ENCODE measurements at places on chromosomes 12 and 14.

DNA sequence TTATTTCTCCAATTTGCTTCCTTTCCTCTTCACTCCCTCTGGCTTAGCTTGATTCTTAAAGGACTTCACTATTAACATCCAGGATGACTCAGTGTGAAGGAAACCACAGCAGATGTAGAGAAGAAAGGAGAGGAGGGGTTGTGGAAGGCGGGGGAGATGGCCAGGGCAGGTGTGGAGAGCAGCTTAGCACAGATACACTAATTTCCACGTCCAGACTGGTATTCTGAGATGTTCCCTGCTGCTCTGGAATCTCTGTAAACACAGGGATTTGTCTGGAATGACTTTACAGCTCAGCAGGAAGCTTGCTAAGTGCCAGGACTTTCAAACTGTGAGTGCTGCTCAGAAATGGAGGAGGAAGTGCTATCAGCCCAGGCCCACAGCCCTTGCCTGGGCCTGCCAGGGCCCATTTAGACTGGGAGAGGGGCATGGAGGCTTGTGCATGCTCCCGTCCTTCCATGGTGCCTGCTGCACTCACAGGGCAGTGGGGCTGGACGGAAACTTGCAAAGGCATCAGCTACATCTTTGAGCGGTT is 202.5 kb upstream of the DDHD1 start:
- no peak for DNase-seq

- no peak for DNase-seq
These were observed 10.1 kb upstream of the SAV1 start for GRCh38 chr14:50678163-50678562.

- DNase-seq, result no peak
These were observed 8.6 kb downstream of the EVL start for GRCh38 chr14:100073576-100074430.

GRCh38 chr14:98341211-98341610 is 930.8 kb downstream of the BCL11B start:
- no peak for DNase-seq

- DNase-seq, result no peak
These were observed 439 bp downstream of the GOLGA5 start for GRCh38 chr14:92794547-92794941.

- DNase-seq, result no peak
These were observed 156.4 kb downstream of the NEDD1 start for GRCh38 chr12:97063292-97063935.

- DNase-seq, result no peak
These were observed 225.2 kb downstream of the KTN1 start for GRCh38 chr14:55805250-55805649.

- no peak for DNase-seq
These were observed 188.5 kb downstream of the ALX1 start for GRCh38 chr12:85468356-85469157.

DNA sequence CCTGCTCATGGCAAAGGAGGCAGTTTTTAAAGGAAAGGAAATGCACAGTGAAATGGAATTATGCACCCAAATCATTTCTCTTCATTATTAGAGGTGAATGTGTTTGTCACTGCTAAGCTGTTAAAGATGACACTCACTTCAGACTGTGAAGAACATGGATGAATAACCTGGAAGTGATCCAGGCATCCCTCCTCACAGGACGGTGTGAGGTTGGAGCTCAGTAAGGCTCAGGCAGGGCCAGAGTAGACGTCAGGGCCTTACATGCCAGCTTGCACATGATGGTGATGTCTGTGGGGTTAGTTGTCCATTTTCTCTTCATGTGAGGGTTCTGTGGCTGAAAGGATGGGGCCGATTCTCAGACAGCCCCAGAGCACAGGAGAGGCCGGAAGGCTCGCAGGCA is 273.1 kb downstream of the PCNX1 start:
- DNase-seq, result no peak

GRCh38 chr12:103632554-103633216 is 45.6 kb downstream of the STAB2 start:
- peak; percentile 64 for DNase-seq

DNA sequence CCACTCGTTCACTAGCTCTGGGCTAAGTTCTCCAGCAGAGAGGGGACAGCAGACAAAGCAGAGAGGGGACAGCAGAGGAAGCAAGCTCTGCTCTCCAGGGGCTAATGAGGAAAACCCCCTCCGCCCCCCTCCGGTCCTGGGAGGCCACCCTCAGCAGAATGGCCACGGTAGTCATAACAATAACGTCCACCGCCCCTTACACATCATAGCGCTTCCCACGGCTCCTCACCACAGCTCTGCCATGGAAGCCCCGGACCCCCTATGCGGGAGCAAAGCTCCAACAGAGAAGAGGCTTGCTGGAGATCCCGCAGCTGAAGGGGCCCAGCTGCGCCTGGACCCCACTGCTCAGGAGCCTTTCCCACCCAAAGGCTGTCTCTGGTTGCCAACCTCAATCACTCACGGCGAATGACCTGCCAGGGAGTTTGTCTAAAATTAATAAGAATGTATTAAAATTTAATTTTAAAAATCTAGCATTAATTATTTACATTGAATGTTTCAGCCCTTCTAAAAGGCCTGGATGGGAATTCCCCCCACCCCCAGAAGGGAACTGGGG is 17.4 kb downstream of the BEGAIN start:
- DNase-seq, result no peak

GRCh38 chr12:93689076-93689834 is 12.1 kb downstream of the CRADD start:
- DNase-seq, result no peak

GRCh38 chr12:125111403-125111802 is 46.2 kb downstream of the AACS start:
- no peak for DNase-seq

DNA sequence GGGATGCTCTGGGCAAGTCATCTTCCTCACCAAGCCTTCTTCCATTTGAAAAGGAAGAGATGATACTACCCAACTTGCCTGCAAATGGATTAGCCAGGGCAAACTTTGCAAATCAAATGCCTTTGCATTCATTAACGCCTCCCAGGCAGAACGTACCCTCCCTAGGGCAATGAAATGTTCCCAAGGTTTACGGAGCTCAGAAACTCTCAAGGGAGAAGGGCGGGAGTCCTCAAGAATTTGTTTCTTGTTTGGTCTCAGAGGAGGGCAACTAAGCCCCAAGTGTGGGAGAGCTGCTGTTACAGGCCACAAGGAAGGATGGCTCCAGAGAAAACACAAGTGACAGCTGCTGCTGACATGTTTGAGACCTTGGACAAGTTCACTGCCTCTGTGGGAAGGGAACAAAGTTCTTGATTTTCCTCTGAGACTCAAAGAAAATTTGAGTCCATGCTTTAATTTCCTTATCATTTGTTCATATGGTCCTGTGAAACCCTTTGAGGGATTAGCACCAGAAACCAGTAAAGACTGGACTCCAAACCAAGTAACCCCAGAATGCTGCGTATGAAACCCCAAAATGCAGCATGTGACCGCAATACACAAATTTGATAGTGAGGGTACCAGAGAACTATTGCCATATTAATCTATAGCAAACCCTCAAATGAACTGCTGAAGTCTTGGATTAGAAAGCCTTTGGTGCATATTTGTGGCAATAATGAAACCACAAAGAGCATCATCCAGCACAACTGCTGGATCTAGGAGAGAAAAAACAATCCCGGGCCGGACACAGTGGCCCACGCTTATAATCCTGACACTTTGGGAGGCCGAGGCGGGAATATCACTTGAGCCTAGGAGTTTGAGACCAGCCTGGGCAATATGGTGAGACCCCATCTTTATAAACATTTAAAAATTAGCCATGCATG is 22.9 kb downstream of the SPTB start:
- DNase-seq, result no peak

Data from NCI-H1092 (cell line).